ENCODE measurements at places on chromosomes 1 and 21.

- no peak for DNase-seq
Measured at GRCh38 chr1:37807220-37807554, 403 bp upstream of the C1orf122 start.

GRCh38 chr1:63366908-63367214 is 566 bp upstream of the ALG6 start:
- DNase-seq = no peak

- no peak for DNase-seq
Measured at GRCh38 chr1:26774462-26774861, 13.3 kb upstream of the PIGV start.

- no peak for DNase-seq
Measured at GRCh38 chr1:207072233-207072632, 16.4 kb upstream of the C4BPB start.

GRCh38 chr1:43077273-43077672 is 94.8 kb downstream of the EBNA1BP2 start:
- no peak for DNase-seq
